Activated naive CD4-positive, alpha-beta T cell treated with Interleukin-2 at 50 U/mL for 16 hours (primary cell): ENCODE measurements at places on chromosomes 2 and 18.

- DNase-seq, result no peak
These were observed 25.1 kb upstream of the PLB1 start for GRCh38 chr2:28470759-28471158.

- DNase-seq, result no peak
These were observed 373.2 kb downstream of the TRIB2 start for GRCh38 chr2:13089971-13090370.

- DNase-seq, result no peak
These were observed 3.6 kb downstream of the ACTR1B start for GRCh38 chr2:97660044-97660774.

GRCh38 chr2:84886791-84887190, 5.9 kb upstream of the TRABD2A start:
- DNase-seq, result no peak

DNA sequence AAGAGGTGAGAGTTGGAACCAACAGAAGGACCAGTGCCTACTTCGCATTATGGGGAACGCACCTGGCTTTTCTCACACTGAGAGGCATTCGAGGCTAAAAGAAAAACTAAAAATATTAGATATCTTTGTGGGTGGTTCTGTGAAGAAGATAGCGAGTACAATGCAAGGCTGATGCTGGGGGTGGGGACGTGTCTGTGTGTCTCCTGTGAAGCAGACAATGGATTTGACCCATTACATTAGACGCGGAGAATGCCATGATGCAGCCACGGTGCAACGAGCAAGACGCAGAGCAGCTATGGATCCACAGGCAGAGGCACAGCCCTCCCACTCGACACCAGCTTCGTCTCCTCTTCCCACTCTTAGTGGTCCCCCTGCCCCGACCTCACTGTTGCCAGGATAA, 61.0 kb downstream of the ADCY3 start:
- DNase-seq, result no peak

DNA sequence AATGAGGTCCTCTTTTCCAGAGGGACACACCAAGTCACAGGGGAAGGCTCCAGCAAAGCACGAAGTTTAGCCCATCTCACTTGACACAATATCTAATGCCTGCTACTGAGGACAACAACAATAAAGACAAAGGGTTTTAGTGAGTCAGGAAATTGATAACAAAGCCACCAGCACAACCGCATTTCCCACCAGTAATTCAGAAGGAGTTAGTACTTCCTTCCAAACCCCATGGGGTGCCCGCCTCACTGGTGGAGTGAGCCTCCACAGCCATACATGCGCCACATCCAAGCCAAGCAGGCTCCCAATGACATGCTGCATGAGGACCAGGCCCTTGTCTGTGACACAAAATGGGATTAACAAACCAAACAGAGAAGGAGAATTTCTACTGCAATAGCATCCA, 40.1 kb downstream of the MRPL35 start:
- DNase-seq, result no peak

GRCh38 chr2:217981084-217981730, 21.6 kb downstream of the TNS1 start:
- DNase-seq, result no peak

DNA sequence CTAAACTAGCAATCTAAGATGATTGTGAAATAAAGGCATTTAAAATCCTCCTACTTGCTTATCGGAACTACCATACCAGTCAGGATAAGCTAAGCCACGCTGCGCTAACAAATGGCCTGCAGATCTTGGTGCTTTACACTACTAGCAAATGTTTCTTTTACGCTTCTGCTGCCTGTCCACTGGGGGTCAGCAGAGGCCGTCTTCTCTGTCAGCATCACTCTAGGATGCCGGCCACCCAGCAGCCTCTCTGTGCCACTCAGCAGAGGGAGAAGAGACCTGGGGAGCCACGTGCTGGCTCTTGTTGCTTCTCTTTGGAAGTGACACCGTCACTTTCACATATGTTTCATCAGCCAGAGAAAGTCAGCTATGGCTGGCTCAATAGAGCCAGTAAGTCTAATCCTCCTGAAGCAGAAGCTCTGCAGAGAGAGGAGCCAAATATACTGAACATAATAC, 36.6 kb downstream of the COPS8 start:
- DNase-seq, result peak; percentile 52

DNA sequence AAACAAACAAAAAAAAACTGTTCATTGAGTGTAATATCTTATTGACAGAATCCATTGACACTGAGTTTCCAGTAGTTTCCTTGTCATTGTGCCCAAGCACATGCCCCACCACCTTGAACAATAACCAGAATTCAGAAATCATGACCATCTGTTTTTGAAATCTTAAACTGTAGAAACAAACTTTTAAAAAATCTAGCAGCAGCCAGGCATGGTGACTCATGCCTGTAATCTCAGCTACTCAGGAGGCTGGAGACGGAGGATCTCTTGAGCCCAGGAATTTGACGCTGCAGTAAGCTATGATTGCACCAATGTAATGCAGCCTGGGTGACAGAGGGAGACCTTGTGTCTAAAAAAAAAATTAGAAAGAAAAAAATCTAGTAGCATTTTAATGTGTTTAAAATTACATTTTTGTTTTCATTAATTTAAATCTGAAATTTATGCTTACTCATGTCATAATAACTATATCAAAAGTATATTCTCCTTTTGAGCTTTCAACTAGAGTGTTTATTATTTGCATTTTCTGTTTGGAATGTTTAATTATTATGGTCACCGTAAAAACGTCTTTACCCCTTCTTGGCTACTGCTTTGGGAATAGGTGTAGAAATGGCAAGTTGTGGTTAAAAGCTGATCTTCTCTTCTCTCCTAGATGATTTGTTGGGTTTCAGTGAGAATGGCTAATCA, 25.2 kb upstream of the STON1 start:
- DNase-seq, result no peak

DNA sequence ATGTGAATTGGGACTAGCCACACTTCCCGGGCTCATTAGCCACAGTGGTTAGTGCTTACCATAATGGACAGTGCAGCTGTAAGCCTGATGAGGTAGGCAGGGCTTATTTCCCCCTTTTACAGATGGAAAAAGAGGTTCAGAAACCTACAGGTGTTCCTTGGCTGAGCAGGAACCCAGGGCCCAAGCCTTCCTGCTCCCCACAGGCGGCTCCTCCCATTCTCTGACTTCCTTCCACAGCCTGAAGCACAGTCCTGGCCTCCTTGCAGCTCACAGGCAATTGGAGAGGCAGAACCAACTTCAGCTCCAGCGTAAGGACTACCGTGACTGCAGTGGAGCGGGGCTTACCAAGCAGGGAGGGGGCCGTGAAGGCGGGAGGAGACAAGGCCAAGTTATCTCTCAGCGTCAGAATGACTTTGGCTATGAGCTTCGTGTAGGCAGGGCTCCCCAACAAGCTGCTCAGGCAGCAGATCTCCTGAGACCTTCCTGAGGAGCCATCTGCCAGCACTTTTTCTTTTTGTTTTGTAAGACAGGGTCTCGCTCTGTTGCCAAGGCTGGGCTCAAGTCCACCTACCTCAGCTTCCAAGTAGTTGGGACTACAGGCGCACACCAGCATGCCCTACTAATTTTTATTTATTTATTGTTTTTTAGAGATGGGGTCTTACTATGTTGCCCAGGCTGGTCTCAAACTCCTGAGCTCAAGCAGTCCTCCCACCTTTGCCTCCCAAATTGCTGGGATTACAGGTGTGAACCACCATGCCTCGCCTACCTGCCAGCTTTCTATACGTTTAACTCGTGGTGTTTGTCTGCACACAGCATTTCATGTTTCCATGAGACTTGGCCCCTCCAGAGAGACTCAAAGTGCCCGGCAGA, 34.2 kb upstream of the NT5DC4 start:
- DNase-seq, result no peak

GRCh38 chr2:48412443-48413250, 117.3 kb upstream of the STON1 start:
- DNase-seq, result no peak

GRCh38 chr2:30300122-30300455, 68.8 kb downstream of the LBH start:
- no peak for DNase-seq

GRCh38 chr18:54187372-54187771, 37.1 kb downstream of the MBD2 start:
- DNase-seq, result no peak

DNA sequence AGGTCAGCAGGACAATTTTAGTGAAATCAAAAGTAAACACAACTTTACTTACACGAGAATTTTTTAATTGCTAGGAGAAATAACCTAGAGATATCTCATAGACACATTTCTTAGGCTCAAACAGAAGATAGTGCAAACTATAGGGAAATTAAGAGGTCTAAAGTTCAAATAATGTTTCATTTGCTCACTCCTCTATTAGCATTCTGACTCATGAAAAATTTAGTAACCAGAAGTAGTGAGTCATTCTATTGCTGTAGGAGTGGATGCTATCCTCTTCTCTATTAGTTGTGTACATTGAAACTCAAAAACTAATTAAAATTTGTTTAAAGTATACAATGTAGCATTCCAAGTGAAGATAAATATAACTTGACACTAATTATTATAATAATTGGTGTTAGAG, 908.3 kb upstream of the TMEFF2 start:
- DNase-seq, result no peak
